ENCODE measurements at places on chromosomes 4 and X.

DNA sequence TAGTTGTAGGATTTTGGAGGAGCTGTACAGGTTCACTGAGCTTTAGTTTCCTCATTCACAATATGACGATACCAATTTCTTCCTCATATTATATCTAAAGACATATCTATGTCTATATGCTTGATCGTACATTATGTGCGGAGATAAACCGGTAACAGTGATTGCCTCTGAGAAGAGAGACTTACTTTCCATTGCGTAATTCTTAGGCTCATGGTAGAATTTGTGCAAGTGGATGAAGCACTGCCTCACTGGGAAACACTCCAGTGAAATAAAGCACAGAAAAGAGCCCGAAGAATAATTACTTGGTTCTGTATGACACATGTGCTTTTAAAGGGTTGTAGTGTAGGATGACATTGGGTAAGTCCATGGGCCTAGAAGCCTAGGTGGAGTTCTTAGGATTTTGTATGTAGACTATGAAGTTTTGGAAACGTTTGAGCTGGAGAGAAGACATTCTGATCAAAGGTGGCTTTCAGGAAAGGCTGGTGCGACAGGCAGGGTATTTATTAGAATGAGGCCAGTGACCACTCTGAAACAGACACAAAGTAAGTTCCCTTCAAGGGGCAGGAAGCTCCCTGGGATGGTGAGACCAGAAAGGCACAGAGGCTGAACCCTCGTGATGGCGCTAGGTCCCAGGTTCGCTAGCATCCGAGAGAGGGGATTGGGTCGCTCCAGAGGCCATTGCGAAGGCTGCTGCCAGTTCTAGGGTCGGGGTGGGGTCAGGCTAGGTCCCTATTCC, 649 bp upstream of the VBP1 start:
- no peak for DNase-seq

DNA sequence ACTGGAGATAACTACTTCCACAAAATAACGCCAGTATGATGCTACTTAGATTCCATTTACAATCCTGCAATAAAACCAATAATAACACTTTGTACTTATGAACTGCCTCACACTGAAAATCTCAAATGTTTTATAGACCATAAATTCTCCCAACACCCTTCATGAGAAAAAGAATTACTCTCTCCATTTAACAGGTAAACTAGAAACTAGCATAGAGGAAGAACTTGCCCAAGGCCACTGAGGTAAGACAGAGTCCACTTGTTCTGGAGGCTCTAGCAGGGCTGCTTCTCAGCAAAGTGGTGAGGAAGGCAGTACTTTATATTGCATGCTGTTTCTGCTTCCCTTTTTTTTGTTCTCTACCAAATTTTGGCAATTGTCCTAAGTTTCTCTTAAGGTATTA, 11.5 kb upstream of the BMP3 start:
- DNase-seq: no peak

DNA sequence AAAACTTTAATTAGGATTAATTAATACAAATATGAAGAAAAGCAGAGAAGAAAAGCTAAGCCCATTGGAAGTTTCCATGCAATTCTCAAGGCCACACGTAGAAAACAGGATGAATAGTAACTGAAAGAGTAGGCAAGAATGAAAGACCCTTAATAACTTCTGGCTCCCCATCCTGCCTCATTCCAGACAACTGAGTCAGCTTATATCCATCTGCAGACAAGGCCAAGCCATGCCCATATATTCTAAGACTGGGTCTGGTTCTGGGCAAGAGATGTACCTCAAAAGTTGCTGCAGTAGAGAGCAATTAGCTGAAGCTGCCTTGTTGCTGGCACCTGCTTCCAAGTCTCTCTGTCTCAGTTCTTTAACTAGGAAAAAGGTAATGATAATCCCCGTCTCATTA, 244.1 kb downstream of the GPC3 start:
- DNase-seq: no peak

DNA sequence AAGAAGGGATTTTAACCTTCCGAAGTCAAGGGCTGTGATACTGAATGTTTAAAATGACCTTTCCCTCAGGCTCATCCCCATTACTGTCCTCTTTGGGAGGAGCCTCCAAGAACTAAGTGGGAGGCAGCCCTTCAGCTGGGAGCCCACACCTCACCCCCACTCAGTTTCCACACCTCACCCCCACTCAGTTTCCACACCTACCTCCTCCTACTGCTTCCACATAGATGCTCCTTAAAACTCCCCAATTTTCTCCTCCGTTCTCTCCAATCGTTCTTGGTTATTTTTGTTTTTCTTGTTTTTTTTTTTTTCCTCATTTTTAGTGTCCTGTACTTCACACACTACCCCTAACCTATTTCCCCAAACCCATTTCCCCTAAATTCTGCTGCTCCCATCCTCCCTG, 31.6 kb upstream of the ANXA3 start:
- DNase-seq: no peak

- no peak for DNase-seq
Observed at GRCh38 chr4:156330436-156331031, 376.9 kb upstream of the CTSO start.

Measured in NCI-H774 (cell line).